ENCODE measurements at places on chromosomes 1 and 21. TPM values are rescaled to one million over a fixed set of nuclear protein-coding genes. Genes with fewer than 3 reads are reported as not detected.

Gene PADI2
- total RNA-seq: 2.1 TPM

Gene CFAP141
- not detected for total RNA-seq

GRCh38 chr1:98323906-98324358, 337.6 kb upstream of the SNX7 start:
- DNase-seq: no peak

Gene ZBTB8B
- total RNA-seq: 17.5 TPM

DNA sequence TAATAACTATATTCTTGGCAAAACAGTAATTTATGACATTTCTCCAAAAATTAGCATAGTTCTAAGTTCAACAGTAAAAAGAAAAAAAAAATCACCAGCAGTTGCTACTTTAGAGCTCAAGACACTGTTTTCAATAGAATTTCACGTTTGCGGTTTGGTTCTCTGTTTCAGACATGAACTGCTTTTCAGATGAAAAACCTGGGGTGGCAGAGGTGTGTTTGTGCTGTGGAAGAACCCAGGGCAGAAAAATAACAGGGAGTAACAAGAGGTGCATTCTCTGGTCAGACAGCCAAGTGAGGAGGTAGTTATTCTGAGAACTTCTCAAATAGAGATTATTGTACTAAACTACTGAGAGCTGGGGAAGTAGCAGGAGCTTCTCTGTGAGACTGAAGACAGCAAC, 9.0 kb downstream of the NRAS start:
- DNase-seq: no peak

GRCh38 chr1:150596976-150597375, 17.6 kb upstream of the MCL1 start:
- DNase-seq: no peak

Gene PPIAL4G
- 1.3 TPM for total RNA-seq

Gene CFAP107
- total RNA-seq: 0.91 TPM

DNA sequence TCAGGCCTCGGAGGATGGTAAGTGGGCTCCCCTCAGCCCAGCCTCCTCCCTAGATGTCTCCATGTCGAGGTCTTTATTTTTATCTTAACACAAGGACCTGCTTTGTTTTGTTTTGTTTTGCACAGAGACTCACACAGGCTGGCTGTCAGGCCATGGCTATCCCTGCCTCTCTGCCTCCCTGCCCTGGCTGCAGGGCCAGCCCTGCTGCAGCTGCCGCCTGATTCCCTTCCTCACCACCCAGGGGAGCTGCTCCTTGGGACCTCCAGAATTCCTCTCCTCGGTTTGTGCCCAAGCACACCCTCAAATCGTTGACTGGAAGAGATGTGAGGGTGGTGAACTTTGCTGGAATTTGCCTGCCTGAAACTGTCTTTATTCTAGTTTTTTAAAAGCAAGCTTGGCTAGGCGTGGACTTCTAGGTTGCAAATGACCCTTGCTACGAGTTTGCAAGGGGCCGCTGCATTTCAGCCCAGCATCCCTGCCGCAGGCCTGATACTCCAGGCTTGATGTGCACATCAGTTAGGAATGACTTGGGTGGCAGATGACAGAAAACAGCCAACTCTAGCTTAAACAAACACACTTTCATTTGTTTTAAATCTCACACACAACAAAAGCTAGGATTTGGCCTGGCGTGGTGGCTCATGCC, 37.1 kb downstream of the WNT9A start:
- DNase-seq: no peak

DNA sequence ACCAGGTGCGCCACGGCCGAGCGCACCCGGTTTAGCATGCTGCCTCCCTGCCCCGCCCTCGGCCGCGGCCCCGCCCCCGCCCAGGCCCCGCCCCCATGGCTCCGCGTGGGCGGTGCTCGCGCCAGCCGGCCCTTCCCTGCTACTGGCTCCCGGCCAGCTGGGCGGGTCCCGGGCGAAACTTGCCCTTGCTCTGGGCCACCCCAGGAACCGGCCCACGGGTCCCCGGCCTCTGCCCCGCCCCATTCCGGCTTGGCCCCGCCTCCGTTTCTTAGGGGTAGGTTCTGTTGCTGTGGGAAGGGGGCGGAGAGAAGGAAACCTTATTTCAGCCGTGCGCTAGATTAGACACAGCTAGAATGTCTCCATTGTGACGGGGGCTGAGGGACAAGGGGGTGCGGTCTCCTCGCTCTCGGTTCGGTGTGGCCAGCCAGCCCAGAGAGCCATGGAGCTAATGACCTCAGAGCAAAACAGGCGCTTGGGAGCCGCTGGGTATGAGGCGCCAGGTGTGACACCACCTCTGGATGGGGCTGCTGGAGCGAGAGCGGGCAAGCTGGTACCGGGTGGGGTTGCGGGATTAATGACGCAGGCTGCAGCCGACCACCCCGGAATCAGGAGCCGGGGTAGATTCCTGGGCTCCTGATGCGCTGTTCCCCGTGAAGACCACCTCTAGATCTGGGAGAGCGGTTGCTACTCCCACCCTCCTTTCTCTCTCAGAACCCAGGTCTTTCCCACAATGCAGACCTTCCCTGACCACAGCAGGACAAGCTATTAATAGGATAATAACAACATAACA, at the start of gene PPM1J:
Gene PPM1J, minus strand, starts transcription at position 69 of the 790 bp plus-strand sequence. Its CDS starts 31 bp downstream, at position 38.
- peak; percentile 93 for DNase-seq

DNA sequence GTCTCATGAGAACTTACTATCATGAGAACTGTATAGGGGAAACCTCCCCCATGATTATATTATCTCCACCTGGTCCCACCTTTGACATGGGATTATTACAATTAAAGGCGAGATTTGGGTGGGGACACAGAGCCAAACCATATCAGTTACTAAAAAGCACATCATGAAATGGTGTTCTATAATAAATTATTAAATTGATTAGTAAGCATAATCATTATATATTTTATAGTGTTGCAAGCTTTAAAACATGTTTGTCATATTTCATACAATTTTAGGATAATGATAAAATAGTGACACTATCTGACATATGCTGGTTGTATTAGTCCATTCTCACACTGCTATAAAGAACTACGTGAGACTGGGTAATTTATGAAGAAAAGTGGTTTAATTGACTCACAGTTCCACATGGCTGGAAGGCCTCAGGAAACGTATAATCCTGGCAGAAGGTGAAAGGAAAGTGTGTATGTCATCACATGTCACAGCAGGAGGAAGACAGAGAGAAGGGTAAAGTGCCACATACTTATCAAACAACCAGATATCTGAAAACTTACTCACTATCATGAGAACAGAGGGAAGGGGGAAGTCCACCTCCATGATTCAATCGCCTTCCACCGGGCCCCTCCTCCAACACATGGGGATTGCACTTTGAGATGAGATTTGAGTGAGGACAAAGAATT, 539.2 kb upstream of the OLFM3 start:
- DNase-seq: no peak

DNA sequence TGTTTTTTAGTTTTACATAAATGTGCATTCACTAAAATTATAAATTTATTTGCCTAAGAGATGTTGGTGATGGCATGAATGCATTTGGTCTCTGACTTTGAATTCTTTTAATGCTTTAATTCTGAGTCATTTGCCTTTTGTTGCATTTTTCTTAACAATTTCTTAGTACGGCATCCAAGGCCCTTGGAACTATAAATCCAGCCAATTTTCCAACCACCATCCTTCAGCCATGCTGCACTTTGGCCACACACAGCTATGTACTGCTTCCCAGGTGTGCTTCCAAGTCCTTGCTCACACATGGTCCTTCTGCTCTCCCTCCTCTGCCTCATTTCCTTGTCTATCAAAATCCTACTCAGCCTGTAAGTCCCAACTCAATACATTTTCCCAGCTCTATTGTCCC, 161.0 kb downstream of the DHRS3 start:
- no peak for DNase-seq

Gene RGS13
- total RNA-seq: not detected

Gene RIPPLY3
- total RNA-seq: 0.73 TPM
